ENCODE measurements at places on chromosomes 2 and 18.
A peak's percentile ranks its signal among the peaks of the same experiment; 100 is the strongest.

- H3K4me3 ChIP-seq: no peak overlapping the region
- H3K27me3 ChIP-seq: peaks cover 4% of the 10 kb centered on the region
- no peak for DNase-seq
- H3K4me1 ChIP-seq: no peaks in the 10 kb centered on the region
- no peaks in the 10 kb centered on the region for H3K36me3 ChIP-seq
- no peak overlapping the region for H3K27ac ChIP-seq
These were observed 33.6 kb downstream of the SATB2 start for GRCh38 chr2:199424160-199424559.

- no peak overlapping the region for H3K4me3 ChIP-seq
- H3K36me3 ChIP-seq: peaks cover 36% of the 10 kb centered on the region
- peaks cover 66% of the 10 kb centered on the region for H3K4me1 ChIP-seq
- peak overlapping the region; percentile 37 for H3K27ac ChIP-seq
- H3K27me3 ChIP-seq: no peaks in the 10 kb centered on the region
These were observed 5.0 kb downstream of the CAB39 start for GRCh38 chr2:230717600-230717999.

- H3K27ac ChIP-seq: no peak overlapping the region
- no peak for DNase-seq
- peaks cover 16% of the 10 kb centered on the region for H3K4me1 ChIP-seq
- no peaks in the 10 kb centered on the region for H3K36me3 ChIP-seq
- H3K4me3 ChIP-seq: no peak overlapping the region
- peaks cover 3% of the 10 kb centered on the region for H3K27me3 ChIP-seq
These were observed 546.2 kb upstream of the SETBP1 start for GRCh38 chr18:44134447-44134846.

DNA sequence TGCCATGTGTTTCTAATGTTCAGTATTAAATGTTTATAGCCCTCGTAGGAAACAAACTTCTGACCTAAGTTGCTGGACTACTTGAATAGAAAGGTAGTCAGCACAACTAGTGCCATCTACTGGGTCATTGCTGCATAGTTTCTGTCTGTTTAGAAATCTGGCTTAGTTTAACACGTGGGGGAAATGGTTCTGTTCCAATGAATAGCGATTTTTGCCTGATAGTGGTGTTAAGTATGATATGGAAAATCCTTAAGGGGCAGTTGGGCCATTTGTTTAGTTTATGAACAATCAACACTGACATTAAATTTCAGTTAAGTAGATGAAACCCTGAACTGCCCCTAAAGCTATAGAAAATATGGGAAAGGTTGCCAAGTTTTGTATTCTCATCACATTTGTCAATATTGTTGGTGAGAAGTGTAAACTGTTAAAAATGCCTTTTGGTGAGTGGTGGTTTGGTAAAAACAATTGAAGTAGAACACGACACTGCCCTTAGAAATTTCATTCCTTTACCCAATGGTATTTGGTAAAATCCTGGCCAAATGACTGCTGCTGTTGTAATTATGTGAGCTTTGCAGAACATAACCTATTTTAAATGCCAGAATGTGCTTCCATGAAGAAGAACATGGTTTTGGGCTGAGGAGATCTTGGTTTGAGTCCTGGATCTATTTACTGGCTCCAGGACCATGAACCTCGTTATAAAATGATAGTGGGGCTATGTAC is 13.2 kb downstream of the NABP1 start:
- DNase-seq: peak; percentile 42
- H3K4me3 ChIP-seq: peak overlapping the region; percentile 52
- peaks cover 36% of the 10 kb centered on the region for H3K36me3 ChIP-seq
- H3K27me3 ChIP-seq: no peaks in the 10 kb centered on the region
- H3K4me1 ChIP-seq: peaks cover 54% of the 10 kb centered on the region

GRCh38 chr2:189309331-189309730 is 129.8 kb upstream of the COL5A2 start:
- DNase-seq: no peak
- no peak overlapping the region for H3K27ac ChIP-seq
- no peaks in the 10 kb centered on the region for H3K4me1 ChIP-seq
